ENCODE measurements at places on chromosomes 16 and 17. TPM values are rescaled to one million over a fixed set of nuclear protein-coding genes. Genes with fewer than 3 reads are reported as not detected.

DNA sequence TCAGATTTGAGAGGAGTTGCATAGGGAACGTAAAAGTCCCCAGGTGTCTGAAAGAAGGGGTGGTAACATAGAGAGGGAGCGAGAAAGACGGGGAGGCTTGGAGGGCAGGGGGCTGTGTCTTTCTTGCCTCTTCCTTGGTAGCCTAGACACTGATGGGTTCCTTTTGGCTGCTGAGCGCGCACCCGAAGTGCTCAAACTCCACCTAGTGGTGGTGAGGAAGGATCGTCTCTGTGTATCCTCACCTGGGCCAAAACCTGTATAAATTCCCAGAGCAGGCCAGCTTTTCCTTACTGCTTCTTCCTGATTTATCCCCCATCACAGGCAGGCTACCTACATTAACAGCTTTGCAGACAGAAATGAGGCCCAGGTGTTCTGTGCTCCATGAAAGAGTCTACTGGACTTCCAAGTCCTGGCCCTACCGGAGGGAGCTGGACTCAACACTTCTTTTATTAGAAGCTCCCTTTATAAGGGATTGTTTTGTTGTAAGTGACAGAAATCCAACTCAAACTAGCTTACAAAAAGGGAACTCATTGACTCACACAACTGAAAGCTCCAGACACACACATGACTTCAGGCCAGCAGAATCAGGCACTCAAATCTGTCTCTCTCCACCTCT, 5.5 kb upstream of the SLC25A35 start:
- no peaks in the 10 kb centered on the region for H3K36me3 ChIP-seq
- peaks cover 7% of the 10 kb centered on the region for H3K4me1 ChIP-seq
- H3K27me3 ChIP-seq: no peaks in the 10 kb centered on the region
- no peak overlapping the region for H3K27ac ChIP-seq
- H3K4me3 ChIP-seq: no peak overlapping the region

DNA sequence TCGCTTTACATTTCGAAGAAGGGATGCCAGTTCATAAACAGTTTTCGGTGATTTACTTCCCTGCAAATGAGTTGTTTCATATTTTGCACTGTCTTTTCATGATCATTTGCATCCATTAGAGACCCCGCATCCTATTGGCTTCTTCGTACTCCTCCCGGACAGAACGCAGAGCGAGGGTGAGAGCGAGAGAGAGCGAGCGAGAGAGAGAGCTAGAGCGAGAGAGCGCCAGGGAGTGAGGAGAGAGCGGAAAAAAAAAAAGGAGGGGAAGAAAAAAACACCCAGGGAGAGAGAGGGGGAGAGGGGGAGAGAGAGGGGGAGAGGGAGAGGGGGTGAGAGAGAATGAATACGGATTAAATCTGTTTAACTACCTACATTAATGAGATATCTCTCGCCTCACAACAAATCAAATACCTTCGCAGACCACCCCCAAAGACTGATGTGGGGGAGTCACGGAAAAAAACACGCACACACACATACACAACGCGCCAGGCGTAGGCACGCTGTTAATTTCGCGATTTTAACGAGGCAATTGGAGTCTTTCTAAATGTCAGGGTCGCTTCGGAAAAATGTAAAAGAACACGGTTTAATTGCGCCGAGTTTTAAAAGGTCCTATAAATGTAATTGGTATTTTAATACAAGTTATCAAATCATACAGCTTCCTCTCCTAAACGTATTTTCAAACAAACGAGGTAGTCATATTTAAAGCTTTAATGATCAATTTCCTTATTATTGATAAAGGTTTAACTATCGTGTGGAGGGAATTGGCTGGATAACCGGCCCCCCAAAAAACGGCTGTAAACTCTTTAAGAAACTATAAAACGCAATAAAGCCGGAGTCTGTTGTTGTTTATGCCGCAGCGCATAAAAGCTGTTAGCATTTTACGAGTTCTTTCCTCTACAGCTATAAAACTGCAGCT, at the start of gene HOXB8:
Gene HOXB8 (minus strand): TSS at position 246 of the 916 bp plus-strand sequence. CDS start 588 bp downstream, outside the sequence.
- H3K27me3 ChIP-seq: peaks cover 80% of the 10 kb centered on the region
- peak within 1 kb of the TSS; percentile 20 for H3K4me3 ChIP-seq
- H3K27ac ChIP-seq: no peak within 1 kb of the TSS
- peaks cover 61% of the 10 kb centered on the region for H3K4me1 ChIP-seq
- no peak for DNase-seq

GRCh38 chr17:17844079-17844478, 7.3 kb upstream of the SREBF1 start:
- no peak for DNase-seq
- H3K4me3 ChIP-seq: no peak overlapping the region
- H3K27ac ChIP-seq: no peak overlapping the region
- H3K4me1 ChIP-seq: peaks cover 27% of the 10 kb centered on the region
- H3K27me3 ChIP-seq: no peaks in the 10 kb centered on the region

DNA sequence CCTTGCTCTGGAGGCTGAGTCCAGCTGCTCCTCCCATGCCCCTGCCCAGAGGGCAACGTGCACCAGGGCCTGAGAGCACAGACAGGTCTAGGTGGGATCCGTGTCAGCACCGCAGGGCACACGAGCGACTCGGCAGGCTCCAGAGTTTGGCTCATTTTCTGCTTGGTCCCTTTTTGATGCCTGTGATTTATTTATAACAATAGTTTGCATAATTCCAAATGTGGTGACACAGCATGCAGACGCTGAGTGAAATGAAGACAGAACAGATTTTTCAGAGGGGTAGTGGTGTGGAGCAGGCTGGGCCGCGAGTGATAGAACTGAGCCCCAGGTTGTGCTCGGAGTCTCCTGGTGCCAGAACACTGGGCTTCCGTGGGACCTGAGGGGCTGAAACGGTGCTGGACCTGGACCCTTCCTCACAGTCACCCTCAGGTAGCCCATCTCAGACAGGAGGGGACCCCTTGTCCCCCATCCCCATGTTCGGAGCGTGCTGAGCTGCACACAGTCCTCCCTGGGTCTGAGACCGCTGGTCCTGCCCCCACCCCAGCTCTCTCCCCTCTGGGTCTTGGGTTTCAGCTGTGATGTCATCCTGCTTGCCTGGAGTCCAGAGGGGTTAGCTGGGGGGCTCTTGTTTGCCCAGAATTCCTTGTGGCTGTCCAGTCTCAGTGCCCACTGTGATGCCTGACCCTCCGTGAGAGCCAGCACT, 95.9 kb downstream of the METRNL start:
- H3K27me3 ChIP-seq: no peaks in the 10 kb centered on the region
- no peaks in the 10 kb centered on the region for H3K36me3 ChIP-seq
- DNase-seq: no peak
- no peak overlapping the region for H3K27ac ChIP-seq

DNA sequence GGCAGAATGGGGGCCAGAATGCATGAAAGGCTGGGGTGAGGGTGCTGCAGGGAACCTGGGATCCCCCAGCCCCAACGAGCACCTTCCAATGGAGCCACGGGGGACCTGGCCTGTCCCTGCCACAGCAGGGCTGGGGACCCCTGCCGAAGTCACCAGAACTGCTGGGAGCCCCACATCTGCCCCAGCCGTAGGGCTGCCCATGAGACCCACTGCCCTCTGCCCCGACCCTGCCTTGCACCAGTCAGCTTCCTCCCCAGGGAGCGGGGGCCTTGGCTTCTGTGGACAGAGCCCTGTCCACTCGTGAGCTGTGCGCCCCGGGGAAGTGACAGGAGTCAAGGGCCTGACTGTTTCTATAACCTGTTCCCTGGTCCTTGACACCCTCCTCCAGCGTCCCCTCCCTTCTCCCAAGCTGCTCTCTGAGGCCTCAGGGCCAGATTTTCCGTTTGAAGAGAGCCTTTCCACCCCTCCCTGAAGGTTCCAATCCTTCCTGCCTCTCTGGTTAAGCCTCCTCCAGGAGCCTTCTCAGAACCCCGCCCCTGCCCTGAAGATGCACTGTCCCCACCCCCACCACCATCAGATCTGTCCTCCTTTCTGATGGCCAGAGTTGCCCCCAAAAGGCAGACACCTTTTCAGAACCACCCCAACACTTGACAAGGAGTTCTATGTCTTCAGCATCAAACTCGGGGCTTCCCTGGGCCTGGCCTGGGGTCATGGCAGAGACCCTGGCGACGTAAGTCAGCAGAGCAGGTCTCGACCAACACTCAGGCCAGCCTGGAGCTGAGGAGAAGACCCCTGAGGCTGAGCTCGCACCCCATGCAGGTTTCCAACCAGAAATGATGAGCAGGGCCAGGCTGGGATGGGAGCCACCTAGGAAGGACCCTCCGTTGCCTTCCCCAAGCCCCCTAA, 10.7 kb upstream of the PRR29 start:
- DNase-seq: no peak
- no peaks in the 10 kb centered on the region for H3K27me3 ChIP-seq
- H3K36me3 ChIP-seq: no peaks in the 10 kb centered on the region
- H3K4me1 ChIP-seq: peaks cover 41% of the 10 kb centered on the region
- no peak overlapping the region for H3K27ac ChIP-seq
- no peak overlapping the region for H3K4me3 ChIP-seq

GRCh38 chr17:46876353-46876887, 25.0 kb downstream of the WNT9B start:
- H3K36me3 ChIP-seq: no peaks in the 10 kb centered on the region
- H3K4me1 ChIP-seq: no peaks in the 10 kb centered on the region

DNA sequence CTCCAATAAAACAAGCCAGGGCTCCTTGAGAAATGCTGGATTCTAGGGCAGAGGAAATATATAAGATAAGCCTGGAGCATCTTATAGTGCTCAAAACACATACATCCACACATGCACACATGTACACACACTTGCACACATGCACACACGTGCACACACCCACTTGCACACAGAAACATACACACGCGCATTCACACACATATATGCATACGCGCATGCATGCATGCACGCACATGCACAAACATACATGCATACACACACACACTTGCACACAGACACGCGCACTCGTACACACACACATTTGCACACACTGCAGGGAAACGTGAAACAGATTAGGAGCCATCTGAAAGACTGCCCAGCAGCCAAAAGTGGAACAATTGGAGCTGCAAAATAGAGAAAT, 8.0 kb upstream of the ENPP7 start:
- DNase-seq: no peak
- no peaks in the 10 kb centered on the region for H3K36me3 ChIP-seq
- H3K4me1 ChIP-seq: peaks cover under 1% of the 10 kb centered on the region
- no peak overlapping the region for H3K4me3 ChIP-seq

- H3K27ac ChIP-seq: no peak overlapping the region
- no peak for DNase-seq
- H3K4me1 ChIP-seq: peaks cover 14% of the 10 kb centered on the region
- no peaks in the 10 kb centered on the region for H3K36me3 ChIP-seq
- no peak overlapping the region for H3K4me3 ChIP-seq
Measured at GRCh38 chr17:32880671-32881453, 3.9 kb upstream of the MYO1D start.

DNA sequence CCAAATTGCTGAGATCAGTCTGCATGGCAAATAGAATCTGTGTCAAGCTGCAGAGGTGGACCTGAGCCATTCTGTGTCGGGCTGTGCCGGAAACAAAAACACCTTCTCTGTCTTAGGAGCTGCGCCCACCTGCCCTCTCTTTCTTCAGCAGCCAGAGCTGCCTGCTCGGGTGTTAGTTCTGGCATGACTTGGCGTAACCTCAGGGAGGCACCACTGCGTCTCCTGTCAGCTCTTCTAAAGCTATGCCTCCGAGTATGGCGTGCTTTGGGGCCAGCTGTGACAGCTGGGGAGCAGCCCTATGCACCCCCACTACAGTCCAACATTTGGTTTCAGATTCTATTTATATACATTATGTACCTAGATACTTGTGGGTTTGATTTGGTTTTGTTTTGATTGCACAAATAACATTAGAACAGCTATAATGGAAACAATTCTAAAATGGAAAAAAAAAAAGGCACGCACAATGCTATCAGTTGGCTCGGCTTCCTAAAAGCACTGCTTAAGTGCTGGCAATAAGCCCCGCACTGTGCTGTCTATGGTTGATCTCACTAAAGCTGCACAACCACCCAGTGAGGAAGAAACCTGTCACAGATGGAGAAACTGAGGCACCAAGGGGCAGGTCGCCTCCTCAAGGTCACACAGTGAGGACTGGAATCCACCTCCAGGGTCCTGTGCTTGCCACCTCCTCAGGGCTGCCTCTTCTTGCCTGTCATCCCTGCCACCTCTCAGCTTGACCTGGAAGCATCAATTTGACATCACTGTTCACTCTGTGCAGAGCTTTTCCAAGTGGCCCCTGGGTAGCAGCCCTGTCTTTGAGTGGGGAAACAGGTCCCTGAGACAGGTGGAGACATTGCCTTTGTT, 18.7 kb upstream of the ADGRG1 start:
- H3K4me3 ChIP-seq: peak overlapping the region; percentile 30
- no peaks in the 10 kb centered on the region for H3K27me3 ChIP-seq
- H3K27ac ChIP-seq: peak overlapping the region; percentile 23
- H3K4me1 ChIP-seq: peaks cover 26% of the 10 kb centered on the region

GRCh38 chr17:2214929-2215615, 88.5 kb downstream of the SMG6 start:
- DNase-seq: peak; percentile 43
- peak overlapping the region; percentile 45 for H3K4me3 ChIP-seq
- peaks cover 52% of the 10 kb centered on the region for H3K4me1 ChIP-seq
- peak overlapping the region; percentile 90 for H3K27ac ChIP-seq

GRCh38 chr16:67661886-67662652, 1.3 kb downstream of the PARD6A start:
- H3K27ac ChIP-seq: no peak overlapping the region
- H3K4me3 ChIP-seq: no peak overlapping the region
- DNase-seq: no peak

GRCh38 chr17:37676115-37676925, 33.1 kb upstream of the DDX52 start:
- H3K4me1 ChIP-seq: no peaks in the 10 kb centered on the region
- H3K27ac ChIP-seq: no peak overlapping the region
- no peak for DNase-seq
- no peaks in the 10 kb centered on the region for H3K27me3 ChIP-seq
- H3K4me3 ChIP-seq: no peak overlapping the region

- no peak overlapping the region for H3K4me3 ChIP-seq
- no peaks in the 10 kb centered on the region for H3K4me1 ChIP-seq
- no peak for DNase-seq
- H3K27ac ChIP-seq: no peak overlapping the region
- peaks cover 26% of the 10 kb centered on the region for H3K36me3 ChIP-seq
Measured at GRCh38 chr16:27514806-27515205, 34.9 kb downstream of the GTF3C1 start.

GRCh38 chr16:48282636-48283263, 35.4 kb upstream of the ABCC11 start:
- H3K36me3 ChIP-seq: peaks cover 13% of the 10 kb centered on the region
- H3K27me3 ChIP-seq: no peaks in the 10 kb centered on the region
- no peak overlapping the region for H3K27ac ChIP-seq
- no peaks in the 10 kb centered on the region for H3K4me1 ChIP-seq

DNA sequence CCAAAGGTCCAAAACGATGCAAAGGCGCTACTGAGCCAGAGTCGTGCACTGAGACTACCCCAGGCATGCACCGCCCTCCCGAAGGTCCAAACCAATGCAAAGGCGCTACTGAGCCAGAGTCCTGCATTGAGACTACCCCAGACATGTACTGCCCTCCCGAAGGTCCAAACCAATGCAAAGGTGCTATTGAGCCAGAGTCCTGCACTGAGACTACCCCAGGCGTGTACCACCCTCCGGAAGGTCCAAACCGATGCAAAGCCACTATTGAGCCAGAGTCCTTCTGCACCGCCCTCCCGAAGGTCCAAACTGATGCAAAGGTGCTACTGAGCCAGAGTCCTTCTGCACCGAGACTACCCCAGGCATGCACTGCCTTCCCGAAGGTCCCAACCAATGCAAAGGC, 27.1 kb downstream of the SLC43A2 start:
- H3K4me3 ChIP-seq: no peak overlapping the region
- H3K4me1 ChIP-seq: no peaks in the 10 kb centered on the region
- no peaks in the 10 kb centered on the region for H3K27me3 ChIP-seq
- no peak for DNase-seq

TELO2 gene
- 55.3 TPM for total RNA-seq

MRTFB gene
- 26.7 TPM for total RNA-seq

PDILT gene
- total RNA-seq: not detected

KIF19 gene
- total RNA-seq: 1.7 TPM

TMC8 gene
- 430 TPM for total RNA-seq

SLC46A1 gene
- 2.6 TPM for total RNA-seq

RSL1D1 gene
- 180 TPM for total RNA-seq

CEP295NL gene
- not detected for total RNA-seq

C16orf95 gene
- total RNA-seq: 1.6 TPM
